ENCODE measurements at places on chromosomes 11 and 22.

DNA sequence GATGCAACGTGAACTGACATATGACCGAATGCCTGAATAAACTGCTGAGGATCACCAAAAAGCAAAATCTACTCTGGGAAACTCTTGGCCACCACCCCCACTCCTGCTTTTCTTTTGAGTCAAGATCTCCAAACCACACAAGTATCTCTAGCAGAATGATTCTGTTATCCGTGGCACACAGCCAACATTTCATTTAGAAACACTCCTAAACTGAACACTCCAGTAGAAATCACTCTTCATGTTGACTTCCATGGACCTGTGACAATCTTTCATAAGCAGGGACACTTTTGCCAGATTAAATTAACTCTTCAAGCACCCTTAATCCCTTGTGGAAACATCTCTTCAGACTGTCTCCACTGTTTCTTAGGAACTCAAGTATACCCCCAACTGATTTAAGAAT lies 44.4 kb downstream of the VSIG10L2 start:
- no peak for DNase-seq

DNA sequence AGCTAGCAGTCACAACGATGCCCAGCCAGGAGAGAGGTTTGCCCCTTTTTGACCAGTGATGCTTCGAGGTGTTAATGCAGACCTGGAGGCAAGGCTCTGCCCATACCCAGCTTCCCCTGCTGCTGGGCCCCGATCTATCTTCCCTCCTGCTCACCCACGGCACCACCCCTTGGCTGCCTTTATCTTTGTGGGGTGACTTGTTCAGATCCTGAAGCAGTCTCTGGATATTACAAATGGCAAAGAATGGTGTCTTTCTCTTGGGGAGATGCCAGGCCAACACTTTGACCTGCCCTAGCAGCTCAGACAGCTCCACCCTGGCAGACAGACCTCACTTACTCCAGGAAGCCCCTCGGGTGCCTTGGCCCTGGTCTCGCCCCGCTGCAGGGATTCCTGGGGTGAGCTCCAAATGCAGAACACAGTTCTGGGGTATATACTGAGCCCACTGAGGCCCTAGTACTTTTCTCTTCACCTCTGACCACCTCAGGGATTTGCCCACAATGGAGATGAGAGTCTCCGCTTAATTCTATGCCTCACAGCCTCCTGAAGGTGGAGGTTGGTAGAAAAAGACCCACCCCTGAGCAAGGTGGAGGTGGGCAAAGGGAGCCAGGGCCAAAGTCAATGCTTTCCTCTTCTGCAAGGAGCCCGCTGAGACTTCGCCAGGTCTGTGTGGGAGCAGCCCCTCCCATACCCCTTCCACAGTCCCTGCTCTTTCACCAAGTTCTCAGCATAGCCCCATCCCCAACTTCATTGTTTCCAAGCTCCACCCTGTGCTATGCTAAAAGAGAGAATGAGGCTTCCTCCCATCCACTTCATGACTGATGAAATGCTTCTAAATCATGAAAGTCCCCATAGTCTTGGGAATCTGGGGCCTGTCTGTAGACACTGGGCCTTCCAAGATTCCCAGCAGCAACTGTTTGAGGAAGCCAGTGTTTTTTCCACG lies 11.1 kb upstream of the ST3GAL4 start:
- DNase-seq = no peak

- no peak for DNase-seq
Observed at GRCh38 chr11:1748636-1749394, 1.6 kb downstream of the IFITM10 start.

DNA sequence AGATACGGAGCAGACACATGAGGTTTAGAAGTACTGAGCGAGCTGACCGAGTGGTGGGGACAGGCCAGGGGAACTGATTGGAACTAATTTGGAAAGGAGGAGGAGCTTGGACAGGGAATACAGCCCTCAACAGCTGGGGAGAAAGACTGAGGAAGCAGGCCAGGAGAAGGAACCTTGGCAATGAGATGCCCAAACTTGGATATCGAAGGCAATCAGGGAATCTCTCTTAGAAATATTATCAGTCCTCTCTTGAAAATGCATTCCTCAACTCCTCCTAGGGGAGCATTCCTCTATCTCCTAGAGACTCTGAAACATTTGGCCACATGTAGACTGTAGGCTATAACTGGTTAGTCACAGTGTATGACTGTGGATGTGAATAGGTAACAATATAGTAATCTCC lies 284.6 kb downstream of the GUCY1A2 start:
- DNase-seq = no peak

DNA sequence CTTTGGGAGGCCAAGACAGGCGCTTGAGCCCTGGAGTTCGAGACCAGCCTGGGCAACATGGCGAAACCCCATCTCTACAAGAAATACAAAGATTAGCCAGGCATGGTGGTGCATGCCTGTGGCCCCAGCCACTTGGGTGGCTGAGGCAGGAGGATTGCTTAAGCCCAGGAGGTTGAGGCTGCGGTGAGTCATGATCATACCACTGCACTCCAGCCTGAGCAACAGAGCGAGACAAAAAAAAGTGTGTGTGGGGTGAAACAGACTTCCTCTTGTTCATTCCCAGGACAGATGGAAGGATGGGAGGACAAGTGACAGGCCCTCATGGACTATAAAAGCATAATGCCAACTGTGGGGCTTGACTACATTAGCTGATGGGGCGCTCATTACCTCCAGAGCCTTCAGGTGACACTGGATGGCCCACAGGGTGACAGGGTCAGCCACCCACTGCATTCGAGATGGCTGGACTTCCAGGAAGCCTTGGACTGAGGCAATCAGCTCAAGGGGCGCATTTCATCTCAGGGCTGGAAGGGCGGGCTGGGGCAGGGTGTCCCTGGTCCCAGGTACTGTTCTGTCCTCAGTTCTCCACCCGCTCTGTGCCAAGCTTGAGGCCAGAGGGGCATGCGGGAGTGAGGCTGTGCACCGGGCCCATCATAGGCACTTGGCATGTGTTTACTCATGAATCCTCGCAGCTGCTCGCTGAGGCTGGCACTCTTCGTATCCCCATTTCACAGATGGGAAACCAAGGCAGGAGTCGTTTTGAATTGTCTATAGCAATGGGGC lies 12.5 kb downstream of the NPTXR start:
- DNase-seq = no peak

GRCh38 chr11:68891351-68891948 lies 12.2 kb downstream of the MRPL21 start:
- DNase-seq = no peak

DNA sequence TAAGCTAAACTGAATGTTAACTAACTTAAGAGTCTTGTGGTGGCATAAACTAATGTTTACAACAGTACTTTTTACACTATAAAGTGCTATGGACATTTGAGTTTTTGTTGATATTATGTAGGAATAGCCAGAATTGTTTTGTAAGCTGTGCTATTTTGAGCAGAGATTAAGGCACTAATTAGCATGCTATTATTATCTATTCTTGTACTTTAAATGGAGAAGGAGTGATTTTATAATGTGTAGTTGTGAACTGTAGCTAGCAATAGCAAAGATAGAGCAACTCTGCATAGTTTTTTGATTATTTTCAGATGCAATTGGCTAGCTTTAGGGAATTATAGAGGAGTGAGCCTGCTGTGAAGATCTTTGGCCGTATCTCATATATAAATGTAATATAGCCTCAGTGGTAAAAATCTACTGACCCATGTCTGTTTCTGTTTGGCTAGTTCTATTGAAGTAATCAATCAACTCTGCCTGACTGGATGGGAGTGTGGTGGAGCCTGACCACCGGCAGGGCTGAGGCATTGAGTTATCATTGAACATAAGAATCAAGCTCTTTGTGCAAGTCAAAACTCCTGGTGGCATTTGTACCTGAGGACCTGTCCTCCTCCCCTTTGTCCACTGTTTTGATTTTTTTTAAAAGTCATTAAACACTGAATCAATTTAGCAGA lies 34.3 kb downstream of the NCAM1 start:
- DNase-seq = no peak

- no peak for DNase-seq
Observed at GRCh38 chr11:58771458-58771855, 39.7 kb upstream of the GLYAT start.

All from stimulated activated CD8-positive, alpha-beta memory T cell treated with anti-CD3 and anti-CD28 coated beads, Interleukin-4, amount 100 ng/mL, for 1 hour (primary cell).